ENCODE measurements at places on chromosomes 2 and 18.

- no peak for DNase-seq
Observed at GRCh38 chr18:79575891-79576685, 103.5 kb upstream of the CTDP1 start.

GRCh38 chr2:120594856-120595685, 140.6 kb upstream of the GLI2 start:
- DNase-seq: no peak

DNA sequence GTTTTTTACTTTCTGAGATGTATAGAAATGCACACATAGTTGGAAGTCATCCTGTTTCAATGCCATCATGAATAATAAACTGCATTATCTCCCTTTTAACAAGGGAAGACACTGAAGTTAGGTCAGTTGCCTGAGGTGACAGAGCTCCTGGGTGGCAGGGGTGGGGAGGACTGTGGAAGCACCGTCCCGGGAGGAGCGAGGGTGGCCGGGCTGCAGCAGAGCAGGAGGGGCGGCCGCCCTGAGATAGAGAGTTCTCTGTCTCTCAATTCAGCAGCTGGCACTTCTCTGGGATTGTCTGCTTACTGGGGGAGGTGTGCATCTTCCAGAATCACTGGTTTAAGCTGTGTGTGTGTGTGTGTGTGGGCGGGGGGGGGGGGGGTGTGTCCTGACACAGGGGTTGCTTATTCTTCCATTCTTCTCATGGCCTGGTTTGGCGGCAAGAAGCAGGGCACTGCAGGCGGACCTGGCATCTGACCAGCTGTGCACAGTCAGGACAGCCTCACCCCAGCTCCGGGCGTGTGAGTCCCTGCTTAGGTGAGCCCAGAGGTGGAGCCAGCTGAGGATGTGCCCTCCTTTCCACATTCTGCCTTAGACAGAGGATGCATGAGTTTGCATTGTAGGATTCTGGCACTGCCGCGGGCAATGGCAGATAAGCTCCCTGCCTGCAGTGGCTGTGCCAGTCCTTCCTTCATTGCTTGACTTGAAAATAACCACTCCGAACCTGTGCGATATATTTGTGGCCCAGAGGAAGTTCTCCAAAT, 40.4 kb downstream of the VWA3B start:
- no peak for DNase-seq

DNA sequence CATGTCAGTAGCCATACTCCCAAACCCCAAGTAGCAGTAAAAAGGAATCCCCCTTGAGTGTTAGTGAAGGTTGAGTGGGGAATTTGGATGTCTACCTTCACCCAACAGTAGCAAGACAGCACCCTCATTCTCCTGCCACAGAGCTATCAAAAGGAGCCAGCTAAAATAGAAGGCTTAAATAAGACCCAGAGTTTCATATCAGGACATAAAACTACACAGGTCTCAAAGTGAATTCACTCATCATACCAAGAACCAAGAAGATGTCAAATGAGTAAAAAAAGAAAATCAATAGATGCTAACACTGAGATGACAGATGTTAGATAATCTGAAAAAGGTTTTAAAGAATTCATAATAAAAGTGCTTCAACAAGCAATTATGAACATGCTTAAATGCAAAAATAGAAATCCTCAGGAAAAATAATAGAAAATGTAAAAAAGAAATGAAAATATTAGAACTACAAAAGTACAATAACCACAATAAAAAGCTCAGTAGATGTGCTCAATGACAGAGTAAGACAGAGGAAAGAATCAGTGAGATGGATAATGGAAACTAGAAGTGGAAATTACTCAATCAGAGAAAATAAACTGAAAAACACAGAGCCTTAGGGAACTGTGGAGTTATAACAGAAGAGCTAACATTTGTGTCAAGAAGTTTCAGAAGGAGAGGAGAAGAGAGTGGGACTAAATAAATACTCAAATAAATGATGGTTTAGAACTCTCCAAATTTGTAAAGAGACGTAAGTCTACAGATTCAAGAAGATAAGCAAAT, 90.5 kb downstream of the EDAR start:
- DNase-seq: no peak

- DNase-seq: no peak
Observed at GRCh38 chr18:79901665-79902064, 49.8 kb downstream of the SLC66A2 start.

DNA sequence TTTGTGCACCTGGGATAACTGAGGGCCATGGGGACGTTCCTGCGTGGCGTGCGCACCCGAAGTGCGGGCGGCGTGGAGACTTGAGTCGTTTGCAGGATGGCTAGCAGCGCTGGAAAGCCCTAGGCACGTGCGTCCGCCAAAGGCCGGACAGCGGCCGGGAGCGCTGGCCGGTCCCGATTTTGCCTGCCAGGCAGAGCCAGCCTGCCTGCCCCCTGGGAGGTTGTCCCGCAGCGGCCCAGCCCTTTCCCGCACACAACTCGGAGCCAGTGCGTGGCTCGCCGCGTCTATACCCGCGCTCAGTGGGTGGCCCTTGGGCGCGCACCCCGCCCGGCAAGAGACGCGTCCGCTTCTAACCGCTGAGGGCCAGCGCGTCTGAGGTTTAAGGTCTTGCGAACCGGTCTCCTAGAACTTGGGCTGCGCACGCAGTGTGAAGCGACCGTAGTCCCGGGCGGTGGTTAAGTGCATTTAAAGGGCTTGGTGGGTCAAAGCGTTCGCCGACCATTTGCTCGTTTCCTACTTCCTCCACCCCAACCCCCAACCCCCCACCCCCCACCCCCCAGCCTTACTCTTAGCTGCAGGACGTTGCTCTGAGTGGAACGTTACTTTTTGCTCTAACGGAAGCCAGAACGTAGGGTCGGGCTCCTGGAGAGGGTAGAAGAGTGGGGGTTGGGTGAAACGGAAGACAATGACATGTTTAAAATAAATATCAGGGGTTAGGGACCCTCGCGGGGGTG, 627 bp downstream of the CDCA7 start:
- DNase-seq: no peak

- peak; percentile 8 for DNase-seq
Observed at GRCh38 chr2:231227310-231228162, 29.1 kb downstream of the ARMC9 start.

DNA sequence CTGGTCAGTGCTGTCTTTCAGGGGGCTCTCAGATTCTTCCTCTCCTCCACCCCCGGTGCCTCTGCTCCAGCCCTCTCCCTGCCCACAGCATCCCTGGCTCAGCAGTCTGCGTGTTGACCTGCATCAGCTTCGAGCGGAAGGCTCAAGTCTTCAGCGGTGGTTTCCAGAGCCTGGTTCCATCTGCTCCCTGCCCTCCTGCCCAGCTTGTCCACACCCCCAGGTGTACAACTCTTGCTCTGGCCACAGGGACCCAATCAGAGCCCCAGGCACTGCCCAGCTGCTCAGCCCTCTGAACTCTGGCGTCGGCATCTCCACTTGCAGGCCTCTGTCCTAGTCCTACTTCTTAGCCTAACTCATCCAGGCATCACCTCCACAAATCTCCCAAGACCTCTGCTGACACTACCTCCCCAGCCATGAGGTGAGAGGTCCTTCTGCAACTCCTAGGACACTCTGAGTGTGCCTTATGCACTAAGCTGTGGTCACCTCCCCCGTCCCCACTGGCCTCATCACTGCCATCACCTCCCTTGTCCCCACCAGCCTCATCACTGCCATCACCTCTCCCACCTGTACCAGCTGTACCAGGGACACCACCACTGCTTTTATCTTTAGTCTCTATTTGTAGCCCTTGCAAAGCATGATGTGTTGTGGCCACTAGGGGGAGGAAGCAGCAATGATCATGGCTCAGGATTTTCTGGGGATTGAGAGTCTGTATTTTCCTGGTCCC, 60.9 kb downstream of the EDAR start:
- DNase-seq: no peak

GRCh38 chr2:10537522-10538199, 89.5 kb upstream of the ODC1 start:
- DNase-seq: no peak

DNA sequence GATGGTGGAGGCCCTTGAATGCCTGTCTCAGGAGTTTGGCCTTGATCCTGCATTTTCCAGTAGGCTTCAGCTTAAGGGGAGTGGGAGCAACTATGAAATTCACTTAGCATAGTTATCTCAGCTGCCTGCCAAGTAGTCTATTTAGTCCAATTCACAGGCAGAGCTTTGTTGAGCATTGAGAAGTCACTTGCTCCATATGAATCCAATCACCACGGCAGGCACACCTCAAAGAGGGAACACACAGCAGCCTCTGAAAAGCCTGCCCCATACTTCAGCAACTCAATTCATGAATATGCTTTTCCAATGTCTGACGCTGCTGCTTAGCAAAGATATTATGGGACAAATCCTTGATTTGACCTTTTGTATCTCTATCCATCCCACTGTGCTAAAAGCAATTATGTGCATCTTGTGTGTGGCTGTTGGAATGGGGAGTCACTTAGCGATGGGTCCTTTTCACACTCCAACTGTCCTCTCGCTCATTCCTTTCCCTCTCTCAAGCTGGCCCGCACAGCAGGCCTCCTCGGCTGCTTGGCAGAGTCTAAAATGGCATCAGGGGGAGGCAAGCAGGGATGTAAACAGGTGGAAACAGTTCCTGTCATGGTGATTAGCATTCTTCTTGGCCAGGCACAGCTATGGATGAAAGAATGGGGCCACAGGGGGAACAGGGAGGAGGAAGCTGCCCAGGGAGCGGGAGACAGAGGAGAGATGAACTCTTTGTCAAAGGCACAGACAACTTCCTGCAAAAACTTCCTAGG, 56.0 kb upstream of the LRPPRC start:
- no peak for DNase-seq

DNA sequence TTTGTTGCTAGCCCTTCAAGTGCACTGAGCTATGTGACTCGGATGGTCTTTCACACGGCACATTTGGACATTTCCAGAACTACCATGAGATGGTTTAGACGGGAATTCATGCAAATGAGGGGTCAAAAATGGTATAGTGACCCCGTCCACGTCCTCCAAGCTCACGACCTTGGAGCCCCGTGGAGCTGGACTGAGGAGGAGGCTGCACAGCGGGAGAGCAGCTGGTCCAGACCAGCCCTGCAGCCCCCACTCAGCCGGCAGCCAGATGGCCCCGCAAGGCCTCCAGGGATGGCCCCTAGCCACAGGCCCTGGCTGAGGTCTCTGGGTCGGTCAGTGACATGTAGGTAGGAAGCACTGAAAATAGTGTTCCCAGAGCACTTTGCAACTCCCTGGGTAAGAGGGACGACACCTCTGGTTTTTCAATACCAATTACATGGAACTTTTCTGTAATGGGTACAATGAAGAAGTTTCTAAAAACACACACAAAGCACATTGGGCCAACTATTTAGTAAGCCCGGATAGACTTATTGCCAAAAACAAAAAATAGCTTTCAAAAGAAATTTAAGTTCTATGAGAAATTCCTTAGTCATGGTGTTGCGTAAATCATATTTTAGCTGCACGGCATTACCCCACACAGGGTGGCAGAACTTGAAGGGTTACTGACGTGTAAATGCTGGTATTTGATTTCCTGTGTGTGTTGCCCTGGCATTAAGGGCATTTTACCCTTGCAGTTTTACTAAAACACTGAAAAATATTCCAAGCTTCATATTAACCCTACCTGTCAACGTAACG, 88.8 kb downstream of the EPAS1 start:
- no peak for DNase-seq
